ENCODE measurements at places on chromosomes 12 and 14.

- DNase-seq, result no peak
Measured at GRCh38 chr12:65918021-65918420, 93.7 kb downstream of the HMGA2 start.

DNA sequence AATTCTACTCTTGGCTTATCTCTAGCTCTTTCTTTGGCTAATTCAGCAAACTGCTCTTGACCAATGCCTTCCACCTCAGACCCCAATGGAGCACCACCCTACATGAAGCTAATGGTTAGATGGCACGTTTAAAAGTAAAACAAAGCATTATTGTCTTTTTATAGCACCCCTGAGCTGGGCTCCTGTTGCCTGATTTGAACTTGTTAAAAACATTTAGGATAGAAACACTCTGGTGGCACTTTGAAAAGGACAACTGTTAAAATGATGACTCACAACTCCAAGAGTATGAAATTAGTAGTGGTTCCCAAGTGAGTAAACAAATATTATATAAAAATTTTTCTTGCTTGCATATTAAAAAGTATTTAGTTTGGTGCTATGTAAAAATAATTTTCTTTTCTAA, 299.6 kb upstream of the DCN start:
- no peak for DNase-seq

DNA sequence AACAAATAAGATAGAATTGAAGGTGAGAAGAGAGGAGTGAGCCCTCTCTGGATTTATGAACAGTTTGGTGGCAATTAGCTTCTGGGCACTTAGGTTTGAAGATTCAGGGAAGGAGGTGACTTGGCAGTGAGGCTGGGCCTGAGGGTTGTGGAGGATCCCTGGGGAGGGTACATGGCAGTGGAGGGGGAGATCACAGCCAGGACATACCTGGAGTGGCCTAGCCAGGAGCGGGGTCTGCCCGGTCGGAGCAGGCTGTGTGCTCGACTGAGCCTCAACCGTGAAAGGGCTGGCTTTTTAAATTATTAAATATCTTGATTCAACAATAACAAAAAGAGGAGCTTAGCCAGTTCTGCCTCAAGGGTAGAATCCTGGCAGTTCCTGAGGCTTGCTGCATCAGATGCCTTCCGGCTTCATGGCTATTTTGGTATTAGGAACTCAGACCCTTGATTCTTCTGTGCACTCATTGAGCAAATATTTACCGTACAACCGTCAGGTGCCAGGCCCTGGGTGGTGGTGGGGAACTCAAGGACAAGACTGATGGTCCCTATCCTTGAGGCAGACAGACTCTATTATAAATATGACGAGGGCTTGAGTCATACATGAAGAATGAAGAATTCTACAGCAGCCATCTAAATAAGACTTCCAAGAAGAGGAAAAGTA, 73.4 kb downstream of the SPTB start:
- DNase-seq, result no peak

GRCh38 chr12:71360013-71360412, 79.6 kb upstream of the LGR5 start:
- no peak for DNase-seq

GRCh38 chr14:38120109-38120508, 87.6 kb upstream of the SSTR1 start:
- no peak for DNase-seq

DNA sequence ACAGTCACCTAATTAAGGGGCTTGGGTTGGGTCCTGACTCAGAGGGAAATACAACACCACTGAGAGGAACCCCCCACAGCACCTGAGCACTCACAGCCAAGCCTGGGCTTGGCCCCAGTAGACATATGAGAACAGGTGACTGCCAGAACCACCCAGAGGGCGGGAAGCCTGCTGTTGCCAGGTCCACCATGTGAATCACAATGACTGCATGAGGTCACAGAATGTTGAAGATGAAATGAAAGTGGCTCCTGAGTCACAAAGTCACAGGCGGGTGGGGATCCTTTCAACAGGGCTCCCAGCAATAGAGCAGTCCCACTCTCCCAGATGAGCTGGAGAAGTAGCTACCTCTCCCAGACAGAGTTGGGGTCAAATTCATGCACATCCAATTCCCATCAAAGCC, at the start of gene LRRC74A:
Gene LRRC74A (plus strand): TSS at position 287 of the 400 bp plus-strand sequence. CDS start 290 bp downstream, outside the sequence.
- no peak for DNase-seq

DNA sequence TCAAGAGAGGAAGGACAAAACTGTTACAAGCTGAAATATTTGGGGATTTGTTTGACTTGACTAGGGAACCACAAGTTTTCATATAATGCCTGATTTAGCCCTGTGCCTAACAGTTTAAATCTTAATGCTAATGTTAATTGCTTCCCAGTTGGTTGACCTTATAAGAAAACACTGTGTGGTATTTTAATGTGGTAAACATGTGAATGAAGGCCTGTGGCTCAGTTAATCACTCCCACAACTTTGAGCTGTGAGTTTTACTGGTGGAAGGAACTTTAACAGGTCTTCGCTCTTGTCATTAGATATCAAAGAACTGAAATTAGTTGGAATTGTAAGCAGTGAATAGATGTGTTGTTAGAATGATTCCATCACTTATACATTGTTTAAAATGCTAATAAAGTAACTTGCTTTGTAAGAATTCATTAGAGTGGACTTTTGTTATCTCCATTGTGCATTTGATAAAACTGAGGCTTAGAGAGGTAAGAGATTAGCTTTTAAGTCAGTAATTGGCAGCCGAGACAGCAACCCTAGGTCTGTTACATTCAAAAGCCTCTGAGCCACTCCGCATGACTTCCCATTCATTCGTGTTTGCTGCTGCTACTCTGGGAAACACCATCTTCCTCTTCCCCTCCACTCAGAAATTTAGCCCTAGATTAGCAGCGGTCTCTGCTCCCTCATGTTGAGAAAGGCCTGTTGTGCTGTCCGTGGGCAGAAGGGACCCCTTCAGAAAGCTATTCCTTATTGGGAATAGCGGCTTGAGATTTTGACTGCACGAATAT, 1.0 kb upstream of the TBK1 start:
- no peak for DNase-seq

GRCh38 chr12:116538076-116538591, 21.0 kb upstream of the MAP1LC3B2 start:
- no peak for DNase-seq

- no peak for DNase-seq
Measured at GRCh38 chr14:51071857-51072256, 23.0 kb downstream of the TRIM9 start.

DNA sequence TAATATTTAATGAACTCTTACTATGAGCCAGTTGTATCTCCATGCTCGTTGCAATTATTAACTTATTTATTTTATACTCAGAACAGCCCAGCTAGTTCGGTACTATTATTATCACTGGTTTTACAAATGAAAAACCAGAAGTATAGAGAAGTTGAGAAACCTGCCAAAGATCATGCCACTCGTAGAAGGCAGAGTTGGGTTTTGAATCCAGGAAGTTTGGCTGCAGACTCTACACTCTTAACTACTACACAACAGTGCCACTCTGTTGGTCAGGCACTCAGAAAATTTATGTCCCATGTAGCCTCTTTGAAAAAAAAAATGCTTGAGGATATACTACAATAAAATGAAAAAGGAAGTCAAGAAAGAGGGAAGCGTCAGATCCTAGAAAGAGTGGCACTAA, 71.5 kb upstream of the ARID2 start:
- no peak for DNase-seq

DNA sequence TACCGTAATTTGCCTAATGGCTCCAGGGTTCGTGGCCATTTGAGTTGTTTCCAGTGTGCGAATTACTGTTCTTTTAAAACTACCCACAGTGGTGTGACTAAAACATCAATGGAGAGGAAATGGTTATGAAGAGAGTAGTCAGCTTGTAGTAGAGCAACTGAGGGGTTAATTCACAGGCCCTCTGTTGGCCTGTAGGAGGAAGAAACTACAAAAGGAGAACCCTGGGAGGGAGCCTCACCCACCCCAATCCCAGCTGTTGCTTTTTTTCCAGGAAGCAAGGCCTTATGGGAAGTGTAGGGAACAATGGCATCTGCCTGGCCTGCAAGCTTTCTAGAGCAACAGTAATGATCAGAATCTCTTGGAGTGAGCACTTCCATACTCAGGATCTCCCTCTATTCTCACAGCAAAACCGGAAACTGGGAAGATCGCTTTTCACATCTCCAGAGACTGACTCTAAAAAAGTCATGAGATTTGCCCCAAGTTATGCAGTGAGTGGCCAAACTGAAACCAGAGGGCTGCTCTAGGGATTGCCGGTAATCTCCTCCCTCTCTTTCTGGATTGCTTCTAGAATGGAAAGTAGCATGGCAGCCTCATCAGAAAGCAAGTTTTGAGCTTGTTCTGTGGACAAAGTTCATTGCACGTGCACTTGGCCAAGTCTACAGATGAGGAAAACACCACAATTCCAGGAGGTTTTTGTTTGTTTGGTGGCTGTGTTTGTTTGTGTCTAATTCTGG, 125.3 kb upstream of the PWP1 start:
- DNase-seq, result no peak

- no peak for DNase-seq
Measured at GRCh38 chr12:48336061-48336460, 14.7 kb downstream of the ZNF641 start.

- DNase-seq, result no peak
Measured at GRCh38 chr12:54723379-54724256, 75.5 kb upstream of the DCD start.

DNA sequence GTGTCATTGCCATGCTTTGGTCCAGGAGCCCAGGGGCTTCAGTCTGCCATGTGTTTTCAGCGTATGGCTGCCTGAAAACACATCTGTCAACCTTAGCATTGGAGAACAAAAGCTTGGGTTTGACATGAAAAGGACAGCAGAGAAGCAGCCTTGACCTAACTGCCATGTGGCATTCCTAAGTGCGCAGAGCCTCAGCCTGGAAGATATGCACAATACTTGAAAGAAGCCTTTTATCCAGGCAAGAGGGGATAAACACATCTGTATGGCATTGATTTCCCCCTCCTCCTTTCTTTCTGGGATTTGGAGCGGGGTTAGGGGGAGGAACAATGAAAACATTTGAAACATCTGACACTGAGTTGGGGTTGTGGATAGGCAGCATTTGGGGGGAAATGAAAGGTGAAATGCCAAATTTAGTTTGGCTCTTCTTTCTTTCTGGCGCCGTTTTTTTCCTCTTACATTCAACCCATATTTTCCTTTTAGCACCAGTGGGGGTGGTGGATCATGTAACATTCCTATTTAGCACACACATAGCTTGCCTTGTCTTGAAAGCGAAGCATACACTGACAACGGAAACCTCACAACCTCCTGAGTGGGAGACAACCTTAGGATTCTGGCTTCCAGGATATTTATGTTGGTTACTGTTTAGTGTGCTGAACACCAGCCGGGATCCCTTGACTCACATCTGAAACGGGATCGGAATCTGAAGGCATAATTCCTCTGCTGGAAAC, 177.0 kb downstream of the C12orf75 start:
- no peak for DNase-seq

DNA sequence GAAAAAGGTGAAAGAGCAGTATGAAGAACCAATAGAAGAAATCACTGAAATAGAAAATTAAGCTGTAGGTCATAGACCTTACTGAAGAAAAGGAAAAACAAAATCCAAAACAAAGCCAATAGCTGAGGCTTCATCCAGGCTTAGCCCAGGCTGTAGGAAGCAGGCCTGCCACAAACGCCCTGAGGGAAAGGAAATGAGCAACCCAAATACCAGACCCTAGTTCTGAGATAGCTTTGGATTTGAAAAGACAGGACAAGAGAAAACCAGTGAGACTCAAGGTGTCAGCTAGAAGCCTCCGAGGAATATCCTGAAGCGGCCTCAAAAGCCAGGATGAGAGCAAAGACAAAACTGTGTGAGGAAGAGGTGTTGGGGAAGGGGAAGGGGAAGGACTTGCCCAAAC, 79.2 kb downstream of the FERMT2 start:
- DNase-seq, result no peak

DNA sequence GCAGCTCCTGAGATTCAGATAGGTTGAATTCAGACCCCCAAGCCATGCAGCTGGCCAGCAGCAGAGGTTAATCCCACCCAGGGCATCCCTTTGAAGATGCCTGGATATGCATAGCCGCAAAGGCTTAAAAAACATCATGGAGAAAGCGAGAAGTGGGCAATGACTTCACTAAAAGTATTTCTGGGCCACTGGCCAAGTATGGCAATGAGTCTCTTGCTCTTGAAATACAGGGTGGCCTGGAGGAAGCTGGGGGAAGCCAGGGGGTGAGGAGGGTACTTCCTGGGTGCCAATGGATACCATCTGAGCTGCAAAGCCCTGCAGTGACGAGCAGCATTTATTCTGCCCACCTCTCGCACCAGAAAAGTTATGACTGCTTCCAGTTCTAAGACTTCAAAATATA, 539.3 kb upstream of the TBX3 start:
- no peak for DNase-seq

DNA sequence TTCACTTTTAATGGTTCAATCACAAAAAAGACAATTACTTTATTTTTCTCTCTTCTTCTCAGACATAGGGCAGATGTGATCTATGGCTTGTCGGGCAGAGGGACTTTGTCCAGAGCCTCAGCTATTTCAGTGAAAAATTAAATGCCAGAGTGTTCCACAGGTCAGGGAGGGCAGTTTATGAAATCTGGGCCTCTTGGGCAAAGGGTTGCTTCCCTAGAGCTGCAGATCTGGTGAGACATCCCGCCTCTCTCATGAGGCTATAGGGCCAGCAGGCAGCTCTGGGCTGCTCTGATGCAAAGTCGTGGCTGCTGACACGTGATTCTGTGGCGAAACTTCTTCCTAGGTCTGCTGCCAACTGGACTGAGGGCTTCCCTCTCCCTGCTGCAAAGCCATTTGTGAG, 6.0 kb downstream of the CLMN start:
- DNase-seq, result no peak

DNA sequence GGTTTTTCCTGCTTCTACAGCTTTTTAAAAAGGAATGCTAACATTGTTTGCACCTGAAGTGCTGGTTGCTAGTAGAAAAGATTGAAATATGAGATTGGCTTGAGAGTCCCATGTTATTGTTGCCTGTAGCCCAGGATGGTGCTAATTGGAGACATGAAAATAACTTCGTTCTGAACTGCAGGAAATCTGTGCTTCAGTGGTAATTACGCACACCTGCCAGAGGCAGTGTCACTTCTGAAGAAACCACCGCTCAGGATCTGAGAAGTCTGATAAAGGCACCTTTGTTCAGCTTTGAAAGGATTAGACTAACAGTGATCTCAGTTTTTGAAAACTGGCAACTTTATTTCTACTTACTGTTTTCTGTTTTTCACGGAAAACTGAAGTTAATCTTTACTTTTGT, 15.5 kb upstream of the ATP6V0A2 start:
- DNase-seq, result no peak

DNA sequence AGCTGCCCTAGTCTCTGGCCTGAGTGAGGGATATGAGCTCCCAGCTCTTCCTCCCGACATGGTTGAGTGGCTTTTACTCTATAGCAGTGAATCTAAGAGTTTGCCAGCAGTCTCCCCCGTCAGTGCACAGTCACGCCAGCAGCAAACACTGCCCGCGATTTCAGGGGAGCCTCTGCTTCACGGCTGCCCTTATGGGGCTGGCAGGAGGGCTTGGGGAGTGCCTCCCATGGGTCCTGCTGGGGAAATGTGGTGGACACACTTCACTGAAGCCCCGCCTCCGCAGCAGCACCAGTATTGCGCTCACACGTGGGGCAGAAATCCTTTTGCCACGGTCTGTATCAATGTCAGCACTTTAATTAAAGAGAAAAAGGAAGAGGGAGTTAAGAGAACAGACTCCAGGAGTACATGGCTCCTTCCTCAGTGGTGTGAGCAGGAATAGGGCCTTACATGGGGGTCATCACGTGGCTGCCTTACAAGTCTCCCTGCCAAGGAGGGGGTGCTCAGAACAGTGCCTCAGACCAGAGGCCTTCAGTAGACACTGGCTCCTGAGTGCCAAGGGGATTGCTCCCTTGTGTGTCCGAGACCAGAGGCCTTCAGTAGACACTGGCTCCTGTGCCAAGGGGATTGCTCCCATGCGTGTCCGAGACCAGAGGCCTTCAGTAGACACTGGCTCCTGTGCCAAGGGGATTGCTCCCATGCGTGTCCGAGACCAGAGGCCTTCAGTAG, 55.7 kb downstream of the SFSWAP start:
- no peak for DNase-seq

Data from NCI-H187 treated with DMSO at 0.1 percent for 48 hours (cell line).